ENCODE measurements at places on chromosomes 1 and 21.

DNA sequence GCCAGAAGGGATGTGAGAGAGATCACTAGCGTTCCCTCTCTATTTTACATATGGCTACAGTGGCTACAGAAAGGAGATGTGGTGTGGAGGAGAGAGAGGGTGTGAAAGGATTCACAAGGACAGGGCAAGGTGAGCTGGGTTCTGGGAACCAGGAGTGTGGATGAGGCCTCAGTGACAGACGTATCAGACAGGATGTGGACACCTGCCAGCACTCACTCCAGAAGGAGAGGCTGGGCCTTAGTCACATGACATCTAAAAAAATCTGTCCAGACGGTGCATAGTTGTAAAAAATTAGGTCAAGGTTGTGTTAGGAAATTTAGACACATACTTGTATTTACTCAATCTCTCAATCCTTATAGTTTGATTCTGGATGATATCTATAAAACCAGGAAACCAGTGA is 10.6 kb downstream of the TRIM67 start:
- no peak for DNase-seq

DNA sequence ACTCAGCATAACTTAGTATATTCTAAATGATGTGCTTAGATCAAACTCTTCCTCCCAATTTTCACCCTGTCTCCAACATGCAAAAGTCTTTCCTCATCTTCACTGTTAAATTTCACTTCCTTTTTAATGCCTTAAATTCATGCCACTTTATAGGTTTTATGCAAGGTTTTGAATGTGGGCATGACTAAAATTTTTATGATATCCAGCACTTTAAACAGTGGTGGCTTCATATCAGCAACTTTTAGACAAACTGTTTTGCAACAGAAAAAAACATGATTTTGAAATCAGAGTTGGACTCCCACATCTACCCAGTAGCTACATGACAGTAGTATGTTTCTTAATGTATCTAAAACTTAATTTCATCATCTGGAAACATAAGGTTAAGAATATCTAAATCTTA is 84.7 kb upstream of the ZP4 start:
- peak; percentile 74 for DNase-seq

DNA sequence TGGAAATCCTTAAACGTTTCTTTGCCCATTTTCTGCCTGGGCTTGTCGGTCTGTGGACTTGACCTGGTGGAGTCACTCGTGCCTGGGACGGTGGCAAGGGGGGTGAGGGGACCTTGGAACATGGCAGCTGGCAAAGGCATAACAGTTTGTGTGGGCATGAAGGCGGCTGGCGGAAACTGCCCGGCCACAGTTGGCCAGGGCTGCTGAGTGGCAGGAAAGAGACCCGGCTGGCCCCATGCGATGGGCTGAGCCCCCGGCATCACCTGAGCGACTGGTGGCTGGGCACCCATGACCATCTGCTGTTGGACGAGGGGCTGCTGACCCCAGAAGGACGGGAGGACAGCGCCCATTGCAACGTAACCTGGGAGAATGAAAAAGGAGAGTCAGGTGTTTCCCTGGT is 49.3 kb upstream of the C8B start:
- DNase-seq, result no peak

DNA sequence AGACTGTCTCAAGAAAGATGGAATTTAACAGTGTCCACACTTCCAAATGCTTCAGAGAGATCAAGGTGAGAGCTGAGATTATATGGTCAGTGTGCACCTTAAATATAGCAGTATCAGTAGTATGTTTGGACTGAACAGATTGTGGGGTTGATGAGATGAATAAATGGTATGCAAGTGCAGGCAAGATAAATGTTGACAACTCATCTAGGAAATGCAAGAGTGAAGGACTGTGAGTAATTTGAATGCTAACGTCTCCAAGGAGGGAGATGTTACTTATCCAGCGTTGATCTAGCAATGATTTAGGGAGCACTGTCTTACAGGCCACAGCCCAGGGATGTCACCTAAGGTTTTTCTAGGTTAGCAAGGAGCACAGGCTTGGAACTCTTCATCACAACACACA is 170.7 kb upstream of the GALNT2 start:
- no peak for DNase-seq

DNA sequence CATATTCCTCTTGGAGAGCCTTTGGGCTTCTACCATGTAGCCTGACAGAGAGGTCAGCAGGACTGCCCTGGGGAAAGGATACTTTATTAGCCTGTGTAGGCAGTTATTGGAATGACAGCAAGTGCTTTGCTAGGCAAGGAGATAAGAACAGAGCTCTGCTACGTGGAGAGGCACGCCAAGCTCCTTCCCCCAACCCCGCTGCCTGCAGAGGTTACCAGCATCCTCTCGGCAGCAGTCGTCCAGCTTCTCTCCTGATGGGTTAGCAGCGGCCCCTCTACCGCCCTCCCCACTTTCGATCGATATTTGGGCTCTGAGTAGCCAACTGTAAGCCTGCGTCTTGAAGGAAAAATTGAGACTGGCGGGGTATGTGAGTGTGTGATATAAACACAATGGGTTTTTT is 122.3 kb downstream of the DHRS3 start:
- DNase-seq, result no peak

GRCh38 chr1:81887421-81888144 is 86.8 kb downstream of the ADGRL2 start:
- DNase-seq, result no peak

GRCh38 chr1:224535641-224536040 is 80.5 kb upstream of the CNIH3 start:
- DNase-seq, result no peak

DNA sequence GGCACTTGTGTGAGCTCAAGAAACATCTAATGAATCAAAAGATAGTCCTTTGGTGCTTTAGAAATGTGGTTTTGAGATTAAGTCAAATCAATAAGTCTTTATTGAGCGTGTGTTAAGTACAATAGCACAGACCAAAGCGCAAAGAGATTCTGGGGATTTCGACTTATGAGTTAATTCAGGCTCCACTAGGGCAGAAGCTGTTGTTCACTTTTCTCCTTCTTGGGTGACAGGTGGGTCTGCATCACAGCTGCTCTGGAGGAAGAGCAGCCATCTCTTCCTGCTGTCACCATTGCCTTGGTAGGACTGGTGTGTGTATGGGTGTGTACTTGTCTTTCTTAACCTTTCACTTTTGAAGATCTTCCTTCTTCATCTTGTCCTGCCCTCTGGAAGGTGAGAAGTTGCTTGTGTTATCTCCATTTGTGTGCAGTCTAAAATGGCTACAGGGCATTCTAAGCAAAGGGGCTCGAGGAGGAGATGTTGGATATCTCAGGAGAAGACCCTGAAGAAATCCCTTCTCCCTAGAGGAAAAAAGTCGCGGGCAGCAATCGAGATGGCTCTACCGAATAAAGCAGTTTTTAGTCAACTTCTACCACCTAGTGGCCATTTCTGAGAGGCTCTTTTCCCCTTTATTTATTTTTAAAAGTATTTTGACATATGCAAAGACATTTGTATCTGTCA is 22.9 kb upstream of the DISC1 start:
- peak; percentile 86 for DNase-seq

DNA sequence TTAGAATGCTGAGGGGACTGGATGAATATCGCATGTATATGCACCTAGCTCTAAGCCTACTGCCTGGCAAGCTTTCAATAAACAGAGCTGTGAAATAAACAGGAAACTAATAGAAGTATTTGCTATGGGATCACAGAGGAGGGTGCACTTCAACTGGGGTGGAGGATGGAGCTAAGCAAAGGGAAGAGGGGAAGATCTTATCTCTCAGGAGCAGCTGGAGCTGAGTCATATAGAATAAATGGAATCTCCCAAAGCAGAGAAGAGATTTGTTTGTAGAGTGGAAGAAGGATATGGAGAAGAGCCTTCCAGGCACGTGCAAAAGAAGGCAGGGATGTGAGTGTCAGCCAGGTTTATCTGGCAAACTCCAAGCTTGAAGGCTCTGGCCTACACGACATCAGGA is 17.0 kb upstream of the KCNA10 start:
- no peak for DNase-seq

- DNase-seq, result no peak
These were observed 11.8 kb upstream of the KIAA0040 start for GRCh38 chr1:175204330-175204729.

DNA sequence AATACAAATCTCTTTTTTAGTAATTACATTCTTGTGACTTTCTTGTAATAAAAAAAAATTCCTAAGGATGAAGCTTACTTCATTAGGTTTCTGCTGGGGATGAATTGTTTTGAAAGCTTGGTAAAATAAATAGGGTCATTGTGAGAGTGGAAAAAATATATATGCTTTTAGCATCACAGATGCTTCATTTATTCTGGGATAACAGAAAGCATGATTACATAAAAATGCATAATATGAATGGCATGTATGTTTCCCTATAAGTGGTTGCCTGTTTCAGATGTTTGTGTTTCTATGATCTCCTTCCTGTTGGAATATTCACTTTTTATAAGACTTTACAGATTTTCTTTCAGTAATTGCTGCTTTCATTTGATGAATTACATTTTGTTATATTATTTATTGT is 42.3 kb downstream of the HMCN1 start:
- DNase-seq, result no peak

DNA sequence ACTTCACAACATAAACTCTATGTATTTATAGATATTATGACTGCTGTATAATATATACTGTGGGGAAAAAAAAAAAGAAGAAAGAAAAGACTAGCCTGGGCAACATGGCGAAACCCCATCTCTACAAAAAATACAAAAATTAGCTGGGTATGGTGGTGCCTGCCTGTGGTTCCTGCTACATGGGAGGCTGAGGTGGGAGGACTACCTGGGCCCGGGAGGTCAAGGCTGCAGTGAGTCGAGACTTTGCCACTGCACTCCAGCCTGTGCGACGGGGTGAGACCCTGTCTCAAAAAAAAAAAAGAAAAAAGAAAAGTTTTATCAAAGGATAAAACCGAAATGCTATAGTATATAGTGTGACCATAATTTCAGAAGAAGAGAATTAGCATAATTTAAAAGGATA is 2.7 kb downstream of the EXOC8 start:
- DNase-seq, result no peak

- no peak for DNase-seq
These were observed 1.3 kb downstream of the GALE start for GRCh38 chr1:23799255-23799569.

GRCh38 chr21:38944402-38944801 is 138.7 kb downstream of the ETS2 start:
- DNase-seq, result no peak

GRCh38 chr1:156816561-156817328 is at the start of gene SH2D2A:
Gene SH2D2A, minus strand, starts transcription at chr1:156816848. Its CDS starts 140 bp downstream, at chr1:156816708.
- DNase-seq, result no peak

- no peak for DNase-seq
These were observed 54.7 kb upstream of the DNAH14 start for GRCh38 chr1:224874775-224875174.

GRCh38 chr21:29449306-29449950 is 150.7 kb downstream of the BACH1 start:
- no peak for DNase-seq

GRCh38 chr21:36976882-36977651 is 10.6 kb upstream of the HLCS start:
- DNase-seq, result peak; percentile 30

- no peak for DNase-seq
These were observed 246.9 kb downstream of the GRIK3 start for GRCh38 chr1:36787312-36787913.

DNA sequence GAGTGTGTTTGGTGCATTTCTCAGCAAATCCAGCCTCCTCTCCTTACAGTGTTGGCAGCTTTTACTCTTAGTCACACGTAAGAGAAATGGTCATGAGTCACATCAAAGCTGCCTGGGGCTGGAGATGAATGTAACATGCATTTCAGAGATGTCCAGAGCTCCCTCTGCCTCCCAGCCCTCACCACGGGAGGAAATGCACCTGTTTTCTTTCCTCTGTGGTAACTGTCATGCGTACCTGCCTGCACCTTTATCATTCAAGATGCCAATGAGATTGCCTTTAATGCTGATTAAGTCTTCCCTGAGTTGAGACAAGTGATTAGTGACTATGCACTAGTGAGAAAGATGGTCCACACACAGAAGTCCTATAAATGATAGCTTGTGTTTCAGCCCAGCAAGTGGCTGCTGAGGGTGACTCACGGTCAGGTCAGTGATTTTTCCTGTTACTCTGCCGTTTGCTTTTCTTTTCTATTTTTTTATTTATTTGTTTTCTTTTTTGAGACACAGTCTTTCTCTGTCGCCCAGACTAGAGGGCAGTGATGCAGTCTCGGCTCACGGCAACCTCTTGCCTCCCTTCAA is 277.3 kb upstream of the FMN2 start:
- no peak for DNase-seq

DNA sequence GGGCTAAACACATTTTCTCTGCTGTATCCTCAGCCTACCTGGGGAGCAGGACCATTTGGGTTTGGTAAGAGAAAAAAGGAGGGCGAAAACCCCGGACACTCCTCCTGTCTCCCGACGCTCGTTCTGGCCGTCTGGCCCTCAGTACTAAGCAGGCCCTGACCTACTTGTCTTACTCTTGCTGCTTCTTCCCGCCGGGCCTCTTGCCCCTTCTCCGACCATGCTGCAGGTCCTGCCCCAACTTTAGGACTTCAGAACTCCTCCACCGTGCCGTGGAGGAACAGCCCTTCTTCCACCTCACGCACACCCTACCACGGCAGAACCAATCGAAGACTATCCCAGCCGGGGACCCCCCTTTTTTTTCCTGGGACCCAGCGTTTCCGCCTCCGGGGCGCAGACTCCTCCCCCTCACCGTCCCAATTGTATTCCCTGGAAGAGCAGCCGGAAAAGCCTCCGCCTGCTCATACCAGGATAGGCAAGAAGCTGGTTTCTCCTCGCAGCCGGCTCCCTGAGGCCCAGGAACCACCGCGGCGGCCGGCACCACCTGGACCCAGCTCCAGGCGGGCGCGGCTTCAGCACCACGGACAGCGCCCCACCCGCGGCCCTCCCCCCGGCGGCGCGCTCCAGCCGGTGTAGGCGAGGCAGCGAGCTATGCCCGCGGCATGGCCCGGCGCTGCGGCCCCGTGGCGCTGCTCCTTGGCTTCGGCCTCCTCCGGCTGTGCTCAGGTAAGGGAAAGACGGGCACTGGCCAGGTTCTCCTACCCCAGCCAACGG is at the start of gene CHRNB2:
CHRNB2 (plus strand) TSS at position 393 of the 771 bp plus-strand sequence; CDS start at position 660, 267 bp downstream.
- peak; percentile 33 for DNase-seq

- no peak for DNase-seq
These were observed 22.1 kb downstream of the CRYAA start for GRCh38 chr21:43190951-43191350.

DNA sequence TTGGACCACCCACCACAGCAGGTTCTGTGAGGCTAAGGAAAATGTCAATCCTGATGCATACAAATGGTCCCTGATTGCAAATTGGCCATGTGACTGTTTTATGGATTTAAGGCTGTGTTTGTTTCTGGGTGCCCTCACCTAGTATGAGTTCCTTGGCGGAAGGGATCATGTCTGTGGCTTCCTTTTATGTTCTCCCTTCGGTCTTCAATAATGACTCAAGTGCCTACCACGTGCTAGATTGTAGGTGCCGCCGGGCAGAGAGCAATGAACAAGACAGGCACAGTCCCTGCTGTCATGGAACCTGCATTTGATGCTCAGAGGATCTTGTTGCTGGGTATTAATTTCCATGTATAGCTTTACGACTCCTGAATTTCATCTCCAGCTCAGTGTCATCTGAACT is 9.8 kb upstream of the VWA5B1 start:
- no peak for DNase-seq

DNA sequence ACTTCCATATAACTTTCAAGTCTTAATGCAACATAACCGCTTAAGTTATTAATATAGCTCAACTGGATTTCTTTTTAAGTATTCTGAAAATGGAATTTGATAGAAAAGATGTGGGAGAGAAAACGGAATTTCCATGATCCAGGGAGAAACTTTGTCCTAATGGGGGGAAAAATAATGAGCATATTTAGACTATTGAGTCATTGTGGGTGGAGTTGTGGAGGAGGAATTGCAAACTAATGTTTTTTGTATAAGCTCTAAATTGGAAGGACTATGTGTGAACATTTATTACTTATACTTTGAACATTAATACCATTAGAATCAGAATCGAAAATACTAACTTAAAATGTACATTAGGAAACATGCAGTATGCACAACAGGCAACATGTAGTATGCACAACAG is 159.9 kb upstream of the NEGR1 start:
- no peak for DNase-seq

Measured in inflammatory macrophage treated with lipopolysaccharide for 1 hour (primary cell).